ENCODE measurements at places on chromosomes 3 and 15.

- no peak for DNase-seq
Measured at GRCh38 chr3:50237133-50237651, 1.2 kb downstream of the GNAI2 start.

- DNase-seq, result no peak
Measured at GRCh38 chr3:146881356-146881755, 276.2 kb upstream of the PLSCR5 start.

DNA sequence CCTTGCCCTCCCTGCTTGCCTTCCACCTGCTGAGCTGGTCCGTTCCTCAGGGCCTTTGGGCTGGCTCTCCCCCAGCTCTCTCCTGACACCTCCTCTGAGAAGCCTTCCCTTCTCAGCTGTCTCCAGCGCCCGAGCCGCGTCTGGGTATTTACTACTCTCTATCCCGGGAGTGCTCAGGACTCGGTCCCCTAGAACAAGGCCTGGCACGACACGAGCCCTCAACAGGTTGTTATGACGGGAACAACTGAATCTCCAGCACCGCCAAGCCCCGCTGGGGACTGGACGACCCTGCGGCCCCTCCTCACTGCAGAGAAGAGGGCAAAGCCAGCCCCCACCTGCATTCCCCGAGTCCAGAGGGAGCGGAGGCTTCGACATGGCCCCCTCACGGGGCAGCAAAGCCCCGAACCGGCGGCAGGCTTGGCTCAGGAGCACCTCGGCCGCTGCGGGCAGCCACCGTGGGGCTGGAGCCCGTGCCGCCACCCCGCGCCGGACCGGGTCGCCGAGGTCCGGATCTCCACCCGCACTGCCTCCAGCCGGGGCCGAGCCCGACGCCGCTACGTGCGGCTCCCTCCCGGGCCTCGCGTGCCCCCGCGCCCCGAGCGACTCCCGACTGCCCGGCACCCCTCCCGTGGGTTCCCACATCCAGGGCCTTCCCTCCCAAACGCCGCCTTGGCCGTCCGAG is 792 bp downstream of the TPRA1 start:
- no peak for DNase-seq

DNA sequence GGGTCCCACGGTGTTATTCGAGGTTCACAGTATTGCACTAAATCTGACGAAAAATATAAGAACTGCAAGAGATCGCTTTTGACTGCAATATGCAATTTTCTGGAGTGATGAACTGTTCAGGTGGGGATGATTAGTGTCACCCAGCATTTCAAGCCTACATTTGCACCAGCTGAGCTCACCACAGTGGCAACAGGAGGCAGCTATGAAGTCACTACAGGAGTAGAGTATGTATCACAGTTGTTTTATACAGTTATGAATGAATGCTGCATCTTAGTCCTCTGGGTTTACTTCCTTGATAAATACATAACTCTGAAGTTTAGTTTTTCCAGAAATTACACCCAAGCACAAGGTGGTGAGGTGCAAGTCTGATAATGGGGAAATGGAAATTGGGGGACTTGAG is 69.6 kb downstream of the CHSY1 start:
- DNase-seq, result no peak

DNA sequence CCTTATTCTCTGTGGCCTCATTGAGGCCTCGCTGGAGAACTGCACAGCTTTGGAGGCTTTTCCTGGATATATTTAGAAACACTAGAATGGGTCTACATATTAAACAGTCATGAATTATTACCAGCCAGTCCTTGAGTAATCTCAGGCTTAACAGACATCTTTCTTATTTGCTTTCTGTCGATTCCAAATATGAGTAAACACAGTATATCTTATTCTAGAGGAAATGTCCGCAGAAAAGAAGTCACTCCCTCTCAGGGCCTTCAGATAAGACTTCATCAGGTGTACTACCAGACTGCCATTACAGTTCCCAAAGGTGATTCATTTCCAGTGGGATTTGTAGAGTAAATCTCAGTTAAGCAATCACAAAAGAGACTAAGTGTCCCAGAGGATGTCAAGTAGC is 310.7 kb downstream of the RBMS3 start:
- DNase-seq, result no peak

- DNase-seq, result no peak
Measured at GRCh38 chr3:15181963-15182362, 24.1 kb upstream of the CAPN7 start.

DNA sequence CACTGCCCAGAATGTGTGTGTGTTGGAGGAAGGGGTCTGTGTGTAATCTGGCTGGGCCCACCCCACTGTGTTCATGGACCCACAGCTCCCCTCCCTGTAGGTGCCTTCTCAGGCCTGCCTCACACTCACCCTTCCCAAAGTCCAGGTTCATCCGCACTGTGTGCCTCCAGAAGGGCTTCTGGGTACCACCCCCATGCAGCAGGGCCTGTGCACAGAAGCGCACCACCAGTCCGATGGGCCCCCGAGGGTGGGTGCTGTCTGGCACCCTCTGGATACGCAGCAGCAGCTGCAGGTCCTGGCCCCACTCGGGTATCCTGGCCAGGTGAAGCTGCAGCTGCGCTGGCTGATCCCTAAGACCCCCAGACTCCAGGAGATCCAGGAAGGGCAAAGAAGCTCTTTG is 12.8 kb upstream of the TGM5 start:
- DNase-seq, result no peak

GRCh38 chr3:181230258-181230657 is 240.7 kb upstream of the DNAJC19 start:
- no peak for DNase-seq

DNA sequence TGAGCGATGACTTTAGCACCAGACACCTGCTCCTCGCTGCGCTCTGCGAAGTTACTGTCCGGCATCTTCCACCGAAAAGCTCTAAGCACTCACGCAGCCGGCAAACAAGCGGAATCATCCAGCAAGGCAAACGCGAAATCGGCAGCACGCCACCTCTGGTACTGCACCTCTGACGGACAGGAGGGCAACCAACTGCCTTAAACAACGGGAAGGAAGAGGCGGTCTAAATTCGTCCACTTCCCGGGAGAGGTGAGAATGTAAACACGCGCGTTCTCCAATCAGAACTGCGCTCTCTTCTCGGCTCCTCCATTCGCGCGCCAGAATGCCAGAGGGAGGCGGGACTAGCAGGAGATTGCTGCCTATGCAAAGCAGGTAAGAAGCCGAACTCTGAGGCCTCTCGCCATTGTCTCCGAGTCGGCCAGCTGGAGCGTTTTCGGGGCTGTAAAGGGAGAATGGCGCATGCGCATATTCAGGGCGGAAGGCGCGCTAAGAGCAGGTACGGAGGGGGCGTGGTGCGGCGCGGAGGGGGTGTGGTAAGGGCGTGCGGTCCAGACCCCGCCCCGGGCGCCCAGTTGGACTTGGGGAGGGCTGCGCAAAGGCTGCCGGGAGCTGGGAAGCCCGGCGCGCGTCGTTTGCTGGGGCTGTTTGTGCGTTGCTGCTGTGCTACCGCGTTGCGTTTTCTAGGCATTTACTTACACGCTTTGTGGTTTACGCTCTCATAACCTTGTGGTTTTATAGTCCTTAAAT is at the start of the genes BTD and HACL1:
Gene BTD (plus strand): TSS at position 347 of the 747 bp plus-strand sequence. CDS start 33,695 bp downstream, outside the sequence.
Gene HACL1 (minus strand): TSS at position 171 of the 747 bp plus-strand sequence. CDS start 106 bp downstream, at position 65.
- no peak for DNase-seq

- no peak for DNase-seq
Measured at GRCh38 chr15:71189718-71190117, 74.4 kb downstream of the THSD4 start.

DNA sequence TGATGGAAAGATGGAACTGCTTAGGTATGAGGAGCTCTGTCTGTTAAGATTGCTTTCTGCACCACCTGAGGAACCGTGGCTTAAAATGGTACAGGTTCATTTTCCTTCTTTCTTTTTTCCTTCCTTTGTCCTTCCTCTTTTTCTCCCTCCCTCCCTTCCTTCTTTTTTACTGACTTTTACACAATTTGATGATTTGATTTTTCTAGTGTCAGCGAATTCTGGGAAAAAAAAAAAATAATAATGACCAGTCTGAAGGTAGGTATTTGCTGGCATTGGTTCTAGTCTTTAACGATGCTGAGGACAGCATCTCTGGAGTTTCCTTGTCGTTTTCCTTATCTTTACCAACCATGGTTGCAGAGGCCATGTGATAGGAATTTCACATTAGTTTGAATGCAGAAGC is 613.5 kb downstream of the EDEM1 start:
- no peak for DNase-seq

- no peak for DNase-seq
Measured at GRCh38 chr3:105388176-105388575, 21.5 kb downstream of the ALCAM start.

- no peak for DNase-seq
Measured at GRCh38 chr3:133938770-133939462, 43.2 kb upstream of the RAB6B start.

DNA sequence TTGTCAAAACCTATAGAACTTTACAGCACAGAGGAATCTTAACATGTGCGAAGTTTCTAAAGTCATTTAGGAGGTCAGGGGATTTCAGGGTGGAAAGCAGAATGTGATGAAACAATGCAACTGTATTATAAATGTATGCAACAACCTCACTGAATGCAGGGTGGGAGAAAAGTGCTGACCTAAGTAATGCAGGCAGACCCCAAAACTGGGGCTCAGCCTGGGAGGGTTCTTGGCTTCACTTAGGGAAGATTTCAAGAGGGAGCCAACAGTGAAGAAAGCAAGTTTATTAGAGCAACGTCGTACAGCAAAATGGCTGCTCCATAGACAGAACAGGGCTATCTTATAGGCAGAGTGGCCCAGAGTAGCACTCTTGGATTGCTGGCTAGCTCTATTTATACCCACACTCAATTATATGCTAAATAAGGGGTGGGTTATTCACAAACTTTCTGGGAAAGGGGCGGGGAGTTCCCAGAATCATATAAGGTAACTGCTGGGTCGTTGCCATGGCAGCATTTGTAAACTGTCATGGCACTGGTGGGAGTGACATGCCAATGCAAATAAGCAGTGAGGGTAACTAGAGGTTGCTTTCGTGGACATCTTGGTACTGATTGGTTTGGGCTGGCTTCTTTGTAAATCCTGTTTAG is 14.2 kb upstream of the CAND2 start:
- no peak for DNase-seq

- no peak for DNase-seq
Measured at GRCh38 chr3:193921465-193921864, 214.5 kb upstream of the HES1 start.

- DNase-seq, result no peak
Measured at GRCh38 chr3:183959214-183959613, 58.5 kb downstream of the ABCC5 start.

GRCh38 chr3:115804200-115804599 is 180.9 kb downstream of the GAP43 start:
- DNase-seq, result no peak

- DNase-seq, result no peak
Measured at GRCh38 chr3:58143417-58144055, 67.2 kb downstream of the DNASE1L3 start.

DNA sequence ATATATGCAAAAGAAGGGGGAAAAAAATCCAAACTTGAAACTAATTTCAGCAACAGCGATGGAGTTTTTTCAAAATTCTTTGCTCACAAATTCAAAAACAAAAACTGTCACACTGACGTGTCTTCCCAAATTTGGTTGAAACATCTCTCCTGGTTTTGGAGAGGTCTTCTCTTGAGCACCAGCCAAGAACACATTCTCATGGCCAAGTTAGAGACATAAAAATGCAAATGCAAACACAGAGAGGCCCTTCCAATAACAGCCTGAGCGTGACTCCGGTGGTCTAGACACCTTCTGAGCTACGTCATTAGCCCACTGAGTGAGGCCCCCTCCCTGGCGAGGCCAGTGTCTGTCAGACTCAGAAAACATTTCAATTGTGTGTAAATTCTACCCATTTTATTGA is 436.0 kb upstream of the PROK2 start:
- DNase-seq, result no peak

DNA sequence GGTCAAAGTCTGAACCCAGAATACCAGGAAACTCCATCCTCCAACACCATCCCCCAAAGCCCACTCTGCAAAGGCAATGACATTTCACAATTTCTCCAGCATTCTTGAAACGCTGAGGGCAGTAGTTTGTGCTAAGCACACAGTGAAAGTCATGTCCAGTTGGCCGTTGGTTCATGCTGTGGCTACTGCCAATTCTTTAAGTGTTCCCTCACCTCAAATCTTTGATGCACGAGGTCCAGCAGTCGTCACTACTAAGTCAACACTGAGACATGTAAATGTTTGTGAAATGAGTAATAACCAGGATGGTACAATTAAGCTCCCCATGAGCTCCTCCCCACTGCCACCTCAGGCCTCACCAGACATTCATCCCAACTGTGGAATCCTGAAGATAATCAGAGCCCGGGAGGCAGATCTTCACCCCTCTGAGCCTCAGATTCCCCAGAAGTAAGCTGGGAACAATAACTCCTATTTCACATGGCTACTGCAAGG is 7.0 kb downstream of the SUCLG2 start:
- DNase-seq, result no peak

GRCh38 chr15:64045774-64046420 is 388 bp downstream of the DAPK2 start:
- no peak for DNase-seq

- no peak for DNase-seq
Measured at GRCh38 chr3:59234884-59235633, 185.2 kb upstream of the CFAP20DC start.
